ENCODE measurements at places on chromosomes 4 and X. TPM values are rescaled to one million over a fixed set of nuclear protein-coding genes. Genes with fewer than 3 reads are reported as not detected.

GRCh38 chrX:70301716-70302115, 11.8 kb downstream of the KIF4A start:
- no peaks in the 10 kb centered on the region for H3K27me3 ChIP-seq
- DNase-seq: no peak
- no peaks in the 10 kb centered on the region for H3K36me3 ChIP-seq
- no peak overlapping the region for H3K4me3 ChIP-seq
- H3K4me1 ChIP-seq: no peaks in the 10 kb centered on the region

GRCh38 chr4:99067617-99068016, 21.0 kb downstream of the ADH5 start:
- no peaks in the 10 kb centered on the region for H3K4me1 ChIP-seq
- H3K27me3 ChIP-seq: no peaks in the 10 kb centered on the region
- H3K27ac ChIP-seq: no peak overlapping the region

GRCh38 chr4:119628281-119629141, at the start of gene PDE5A:
PDE5A (minus strand) TSS chr4:119628804; CDS start chr4:119628671, 133 bp downstream.
- peak within 1 kb of the TSS; percentile 85 for H3K4me3 ChIP-seq
- peaks cover 20% of the 10 kb centered on the region for H3K4me1 ChIP-seq
- H3K27ac ChIP-seq: peak within 1 kb of the TSS; percentile 93
- H3K27me3 ChIP-seq: peaks cover 14% of the 10 kb centered on the region

GRCh38 chrX:108313669-108314068, 124.6 kb downstream of the COL4A6 start:
- H3K4me3 ChIP-seq: no peak overlapping the region
- peaks cover 2% of the 10 kb centered on the region for H3K27me3 ChIP-seq
- H3K4me1 ChIP-seq: no peaks in the 10 kb centered on the region
- no peak for DNase-seq
- no peak overlapping the region for H3K27ac ChIP-seq

Gene HPSE
- 6.5 TPM for total RNA-seq

DNA sequence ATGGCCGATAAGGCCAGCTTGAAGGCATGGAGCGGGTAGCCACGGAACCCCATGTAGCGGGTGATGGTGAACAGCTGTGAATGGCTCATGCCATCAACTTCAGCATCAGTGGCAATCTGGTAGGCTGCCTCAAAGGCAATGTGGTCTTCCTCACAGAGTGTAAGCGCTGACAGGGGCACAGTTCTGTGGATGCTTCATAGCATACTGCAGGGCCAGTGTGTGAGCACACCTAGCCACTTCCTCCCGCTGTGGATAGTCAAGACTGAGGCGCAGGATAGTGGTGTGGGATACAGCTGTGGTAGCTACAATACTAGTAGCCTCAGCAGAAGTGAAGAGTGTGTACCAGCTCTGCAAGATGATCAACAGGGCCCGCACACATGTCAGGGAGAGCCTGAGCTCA, 40.5 kb downstream of the C4orf33 start:
- no peak for DNase-seq
- peaks cover 5% of the 10 kb centered on the region for H3K4me1 ChIP-seq
- H3K36me3 ChIP-seq: no peaks in the 10 kb centered on the region

DNA sequence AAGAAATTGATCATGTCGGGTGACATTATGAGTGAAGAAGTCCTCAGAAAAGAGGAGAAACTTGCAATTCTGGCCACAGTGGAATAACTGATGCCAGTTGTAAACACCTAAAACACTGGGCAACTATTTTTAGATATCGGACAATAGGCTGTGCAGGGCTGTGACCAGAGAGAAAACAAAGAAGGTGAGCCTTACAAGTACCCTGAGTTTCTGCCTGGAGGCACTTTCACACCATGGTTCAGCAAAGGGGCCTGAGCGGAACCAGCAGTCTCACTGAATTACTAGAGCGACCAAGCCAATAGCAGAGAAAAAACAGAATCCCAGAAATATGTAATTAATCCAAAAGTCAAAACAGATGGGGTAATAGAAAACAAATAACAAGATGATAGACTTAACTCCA, 11.2 kb downstream of the IRAK1 start:
- H3K4me1 ChIP-seq: peaks cover 24% of the 10 kb centered on the region
- H3K27me3 ChIP-seq: no peaks in the 10 kb centered on the region
- peaks cover 34% of the 10 kb centered on the region for H3K36me3 ChIP-seq
- no peak overlapping the region for H3K27ac ChIP-seq
- H3K4me3 ChIP-seq: no peak overlapping the region

Gene GAGE1
- total RNA-seq: not detected

Gene ZFP42
- total RNA-seq: 0.55 TPM

DNA sequence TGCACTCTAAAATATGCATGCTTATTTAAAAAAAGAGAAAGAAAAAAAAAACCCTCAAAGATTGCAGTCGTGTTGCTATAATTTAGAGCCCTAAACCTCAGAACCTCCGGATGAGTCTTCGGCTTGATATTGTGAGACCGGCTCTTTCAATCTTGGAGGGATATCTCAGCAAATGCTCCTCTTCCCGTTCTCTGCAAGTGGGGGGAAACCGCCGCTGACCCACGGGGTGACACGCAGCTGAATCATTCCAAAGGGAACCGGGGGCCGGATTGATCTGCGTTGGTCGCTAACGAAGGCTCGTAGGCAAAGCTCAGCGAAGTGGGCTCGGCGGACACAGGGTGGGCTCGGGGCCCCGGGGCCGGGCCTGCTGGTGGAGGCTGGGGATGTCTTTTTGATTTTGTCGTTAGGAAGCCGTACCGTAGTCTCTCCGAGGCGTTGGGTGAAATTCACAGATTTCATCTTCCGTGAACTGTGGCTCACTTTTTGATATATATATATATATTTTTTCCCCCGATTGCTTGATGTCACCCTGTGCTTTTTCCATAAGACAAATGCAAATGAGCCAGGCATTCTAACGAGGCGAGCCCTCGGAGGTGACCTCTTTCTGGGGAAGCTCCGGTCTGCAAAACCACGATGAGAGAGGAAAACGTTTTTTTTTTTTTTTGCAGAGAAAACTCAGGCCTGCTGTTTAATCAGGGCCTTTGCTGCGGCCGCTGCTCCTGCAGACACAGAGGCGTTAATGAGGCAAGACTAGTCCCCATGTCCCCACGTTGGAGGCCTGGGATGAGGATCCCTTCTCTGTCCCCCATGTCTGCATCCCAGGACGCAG, 110.7 kb upstream of the PPP2R3B start:
- peaks cover 24% of the 10 kb centered on the region for H3K27me3 ChIP-seq
- no peak overlapping the region for H3K4me3 ChIP-seq
- H3K27ac ChIP-seq: no peak overlapping the region
- H3K36me3 ChIP-seq: no peaks in the 10 kb centered on the region
- H3K4me1 ChIP-seq: peaks cover 8% of the 10 kb centered on the region
- DNase-seq: no peak

- no peaks in the 10 kb centered on the region for H3K27me3 ChIP-seq
- H3K36me3 ChIP-seq: no peaks in the 10 kb centered on the region
- no peak overlapping the region for H3K27ac ChIP-seq
- no peaks in the 10 kb centered on the region for H3K4me1 ChIP-seq
- no peak overlapping the region for H3K4me3 ChIP-seq
- DNase-seq: peak; percentile 78
Observed at GRCh38 chr4:185039508-185040273, 21.4 kb downstream of the HELT start.

GRCh38 chrX:27132862-27133261, 330.3 kb downstream of the PPP4R3C start:
- no peak overlapping the region for H3K4me3 ChIP-seq
- H3K36me3 ChIP-seq: no peaks in the 10 kb centered on the region
- H3K4me1 ChIP-seq: no peaks in the 10 kb centered on the region
- no peaks in the 10 kb centered on the region for H3K27me3 ChIP-seq

Gene PRDM5
- total RNA-seq: 57.1 TPM

Gene PCSK1N
- total RNA-seq: 91.4 TPM

GRCh38 chrX:139204898-139205667, 325.5 kb upstream of the F9 start:
- no peaks in the 10 kb centered on the region for H3K36me3 ChIP-seq
- H3K4me3 ChIP-seq: peak overlapping the region; percentile 57
- H3K4me1 ChIP-seq: peaks cover 11% of the 10 kb centered on the region
- H3K27ac ChIP-seq: peak overlapping the region; percentile 61

Gene RNF175
- total RNA-seq: 7.8 TPM

DNA sequence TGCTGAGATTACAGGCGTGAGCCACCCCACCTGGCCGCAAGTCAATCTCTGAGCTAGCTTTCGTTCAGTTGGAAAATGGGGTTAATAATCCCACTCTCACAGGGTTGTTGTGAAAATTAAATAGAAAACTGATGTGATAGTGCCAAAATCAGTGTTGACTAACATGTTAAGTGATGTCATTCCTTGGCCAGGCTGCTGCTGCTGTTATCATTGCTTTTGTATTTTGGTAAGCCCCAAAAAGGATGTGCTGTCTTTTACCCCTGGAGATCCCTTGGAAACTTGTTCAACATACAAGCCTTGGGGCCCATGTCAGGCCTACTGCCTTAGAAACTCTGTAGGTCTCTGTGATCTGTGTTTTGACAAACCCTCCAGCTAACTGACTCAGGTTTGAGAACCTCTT, 106.3 kb downstream of the AFF1 start:
- no peak for DNase-seq
- no peaks in the 10 kb centered on the region for H3K27me3 ChIP-seq
- H3K27ac ChIP-seq: no peak overlapping the region

- H3K36me3 ChIP-seq: peaks cover 14% of the 10 kb centered on the region
- H3K27ac ChIP-seq: no peak overlapping the region
- no peaks in the 10 kb centered on the region for H3K27me3 ChIP-seq
- no peaks in the 10 kb centered on the region for H3K4me1 ChIP-seq
- no peak overlapping the region for H3K4me3 ChIP-seq
Observed at GRCh38 chr4:146285037-146285436, 70.7 kb downstream of the REELD1 start.

DNA sequence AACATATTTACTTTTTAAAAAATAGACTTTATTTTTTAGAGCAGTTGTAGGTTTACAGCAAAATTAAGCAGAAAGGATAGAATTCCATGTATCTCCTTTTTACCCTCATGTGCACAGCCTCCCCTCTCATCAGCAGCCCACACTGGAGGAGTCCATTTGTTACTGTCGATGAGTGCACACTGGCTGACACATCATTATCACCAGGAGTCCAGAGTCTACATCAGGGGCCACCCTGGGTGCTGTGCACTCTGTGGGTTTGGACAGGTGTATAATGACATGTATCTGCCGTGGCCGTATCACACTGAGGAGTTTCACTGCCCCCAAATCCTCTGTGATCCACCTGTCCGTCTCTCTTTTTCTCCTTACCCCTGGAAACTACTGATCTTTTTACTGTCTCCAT, 26.3 kb downstream of the TBC1D14 start:
- no peak overlapping the region for H3K4me3 ChIP-seq
- H3K36me3 ChIP-seq: peaks cover 20% of the 10 kb centered on the region
- H3K4me1 ChIP-seq: peaks cover 45% of the 10 kb centered on the region
- H3K27me3 ChIP-seq: no peaks in the 10 kb centered on the region

DNA sequence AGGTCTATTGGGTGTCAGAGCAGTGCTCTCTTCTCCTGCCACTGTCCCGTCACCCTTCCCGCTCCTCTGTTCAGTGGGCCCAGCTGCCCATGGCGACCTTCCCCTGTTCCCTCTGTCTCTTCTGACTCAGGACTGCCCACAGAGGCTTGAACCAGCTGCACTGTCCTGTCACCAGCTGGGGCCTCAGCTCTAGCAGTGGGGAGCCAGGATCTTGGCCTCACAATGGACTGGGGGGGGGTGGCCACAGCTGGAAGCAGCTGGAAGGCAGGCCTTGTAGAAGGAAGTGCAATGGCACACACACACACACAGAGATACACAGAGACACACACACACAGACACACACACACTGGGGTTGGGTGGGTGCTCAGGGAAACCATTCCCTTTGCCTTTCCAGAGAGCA, 114.0 kb upstream of the PJA1 start:
- H3K4me1 ChIP-seq: peaks cover 18% of the 10 kb centered on the region
- H3K27ac ChIP-seq: no peak overlapping the region
- H3K27me3 ChIP-seq: peaks cover 6% of the 10 kb centered on the region
- H3K36me3 ChIP-seq: no peaks in the 10 kb centered on the region
- DNase-seq: no peak

Gene FRMD7
- 0.59 TPM for total RNA-seq

GRCh38 chr4:62327612-62328297, 1127.6 kb downstream of the ADGRL3 start:
- no peaks in the 10 kb centered on the region for H3K4me1 ChIP-seq
- H3K4me3 ChIP-seq: no peak overlapping the region
- no peak for DNase-seq
- no peaks in the 10 kb centered on the region for H3K36me3 ChIP-seq
- no peaks in the 10 kb centered on the region for H3K27me3 ChIP-seq

- no peak for DNase-seq
- no peaks in the 10 kb centered on the region for H3K36me3 ChIP-seq
- H3K27ac ChIP-seq: no peak overlapping the region
- H3K4me1 ChIP-seq: peaks cover 10% of the 10 kb centered on the region
Observed at GRCh38 chrX:12792711-12793110, 1.5 kb downstream of the PRPS2 start.

Gene FGFBP1
- not detected for total RNA-seq

Gene LRIT3
- total RNA-seq: 0.30 TPM

DNA sequence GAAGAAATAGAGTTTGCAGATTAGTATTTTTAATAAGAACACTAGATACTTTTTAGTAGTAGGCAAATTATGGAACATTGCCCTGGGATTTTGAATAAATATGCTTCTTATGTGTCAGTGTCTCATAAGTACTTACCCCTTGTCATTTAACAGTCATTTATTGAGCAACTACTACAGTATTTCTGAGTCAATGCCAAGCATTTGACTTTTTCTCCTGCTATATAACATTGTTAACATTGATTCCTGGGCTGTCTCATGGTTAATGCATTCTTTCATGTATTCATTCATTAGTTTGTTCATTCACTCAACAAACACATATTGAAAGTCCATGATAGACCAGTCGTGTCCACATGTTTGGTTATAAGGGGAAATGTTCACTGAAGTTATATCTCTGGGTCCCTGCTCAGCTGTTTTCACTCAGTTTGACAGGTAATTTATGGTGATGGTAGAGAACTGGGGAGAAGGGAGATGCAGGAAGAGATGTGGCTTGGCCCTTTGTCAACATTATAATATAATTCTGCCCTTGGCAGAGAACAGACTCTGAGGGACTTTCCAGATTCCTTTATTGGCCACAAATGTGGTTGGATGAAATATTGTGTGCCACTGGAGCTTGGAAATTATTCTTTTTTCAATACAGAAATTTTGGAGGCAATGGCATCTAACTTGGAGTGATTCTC, 49.8 kb downstream of the OSTC start:
- no peaks in the 10 kb centered on the region for H3K4me1 ChIP-seq
- no peaks in the 10 kb centered on the region for H3K27me3 ChIP-seq
- no peak for DNase-seq
- H3K27ac ChIP-seq: no peak overlapping the region

GRCh38 chr4:54076673-54077072, 12.3 kb upstream of the CHIC2 start:
- H3K36me3 ChIP-seq: no peaks in the 10 kb centered on the region
- no peak for DNase-seq
- H3K27me3 ChIP-seq: no peaks in the 10 kb centered on the region
- H3K4me1 ChIP-seq: no peaks in the 10 kb centered on the region
- H3K4me3 ChIP-seq: no peak overlapping the region

Gene DEFB131A
- total RNA-seq: not detected

- H3K4me3 ChIP-seq: no peak overlapping the region
- H3K27ac ChIP-seq: no peak overlapping the region
- no peaks in the 10 kb centered on the region for H3K27me3 ChIP-seq
Observed at GRCh38 chr4:69823481-69824186, 36.3 kb downstream of the SULT1E1 start.

Gene FAM53A
- total RNA-seq: 1.1 TPM

Gene MAGEC3
- not detected for total RNA-seq

All from spinal cord (tissue), 10 donors.